ENCODE measurements at places on chromosomes 6 and 20.

DNA sequence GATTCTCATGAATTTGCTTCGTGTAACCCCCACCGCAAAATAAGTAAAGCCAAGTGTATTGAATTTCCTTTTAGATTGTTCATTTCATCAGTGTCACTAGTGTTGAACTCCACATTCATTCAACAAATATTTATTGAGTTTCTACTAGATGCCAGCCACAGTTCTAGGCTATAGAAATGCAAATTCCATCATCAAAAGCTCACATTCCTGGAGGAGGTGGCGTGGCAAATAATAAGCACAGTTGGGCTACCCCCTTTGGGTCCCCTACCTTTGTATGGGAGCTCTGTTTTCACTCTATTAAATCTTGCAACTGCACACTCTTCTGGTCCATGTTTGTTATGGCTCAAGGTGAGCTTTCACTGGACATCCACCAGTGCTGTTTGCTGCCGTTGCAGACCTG lies 12.7 kb upstream of the ME1 start:
- no peak for DNase-seq

- no peak for DNase-seq
Observed at GRCh38 chr6:129672341-129672682, 37.7 kb downstream of the ARHGAP18 start.

GRCh38 chr20:50730765-50731054 lies 670 bp upstream of the PARD6B start:
- DNase-seq: no peak

DNA sequence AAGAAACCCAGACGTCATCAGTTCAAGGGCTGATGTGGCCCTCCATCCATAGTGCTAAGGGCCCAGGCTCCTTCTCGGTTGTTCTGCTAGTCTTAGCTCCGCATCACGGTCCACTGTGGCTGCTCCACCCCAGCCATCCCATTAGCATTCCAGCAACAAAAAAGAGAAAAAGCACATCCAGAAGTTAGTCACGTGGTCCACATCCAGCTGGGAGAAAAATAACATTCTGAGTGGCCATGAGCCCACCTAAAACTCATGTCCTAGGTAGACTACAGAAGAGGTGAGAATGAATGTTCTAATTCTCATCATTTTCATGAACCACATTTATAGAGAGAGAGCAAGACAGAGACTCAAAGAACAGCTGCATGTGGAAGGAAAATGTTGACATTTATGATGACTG lies 49.4 kb upstream of the TAB2 start:
- no peak for DNase-seq

- no peak for DNase-seq
Observed at GRCh38 chr6:52000064-52000463, 87.3 kb downstream of the PKHD1 start.

DNA sequence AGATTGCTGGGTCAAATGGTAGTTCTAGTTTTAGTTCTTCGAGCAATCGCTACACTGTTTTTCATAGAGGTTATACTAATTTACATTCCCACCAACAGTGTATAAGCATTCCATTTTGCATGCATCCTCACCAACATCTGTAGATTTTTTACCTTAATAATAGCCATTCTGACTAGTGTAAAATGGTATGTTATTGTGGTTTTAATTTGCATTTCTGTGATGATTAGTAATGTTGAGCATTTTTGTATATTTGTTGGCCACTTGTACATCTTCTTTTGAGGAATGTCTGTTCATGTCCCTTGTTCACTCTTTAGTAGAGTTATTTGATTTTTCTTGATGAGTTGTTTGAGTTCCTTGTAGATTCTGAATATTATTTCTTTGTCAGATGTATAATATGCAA lies 236.2 kb downstream of the GRM1 start:
- DNase-seq: no peak

DNA sequence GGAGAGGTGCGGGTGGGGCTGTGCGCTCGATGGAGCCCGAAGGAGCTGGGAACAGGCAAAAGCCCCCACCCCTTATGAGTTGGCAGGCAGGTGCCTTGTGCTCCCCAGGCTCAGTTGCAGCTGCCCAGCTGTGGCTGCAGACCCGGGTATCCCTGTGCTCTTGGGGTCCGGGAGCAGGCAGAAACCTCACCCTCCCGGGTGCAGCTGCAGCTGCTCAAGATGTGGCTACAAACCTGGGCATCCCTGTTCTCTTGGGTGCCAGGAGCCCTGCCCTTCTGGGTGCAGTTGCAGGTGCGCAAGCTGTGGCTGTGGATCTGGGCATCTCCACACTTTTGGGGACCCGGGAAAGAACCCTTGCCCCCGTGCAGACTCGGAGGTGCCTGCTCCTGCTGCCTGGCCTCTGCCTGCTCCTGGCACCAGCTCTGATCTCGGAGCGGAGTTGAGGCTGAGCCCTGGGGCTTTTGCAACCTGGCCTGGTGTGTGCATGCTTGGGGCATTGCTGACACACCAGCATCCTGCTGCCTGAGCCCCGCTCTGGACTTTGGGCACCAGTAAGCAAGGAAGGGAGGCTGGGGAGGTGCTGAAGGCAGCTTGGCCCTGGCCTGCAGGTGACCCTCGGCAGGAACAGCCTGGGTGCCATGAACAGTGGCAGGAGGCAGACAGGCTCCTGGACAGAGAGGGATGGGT lies 21.6 kb downstream of the OR2J3 start:
- no peak for DNase-seq

- DNase-seq: no peak
Observed at GRCh38 chr6:12371641-12372146, 81.5 kb downstream of the EDN1 start.

DNA sequence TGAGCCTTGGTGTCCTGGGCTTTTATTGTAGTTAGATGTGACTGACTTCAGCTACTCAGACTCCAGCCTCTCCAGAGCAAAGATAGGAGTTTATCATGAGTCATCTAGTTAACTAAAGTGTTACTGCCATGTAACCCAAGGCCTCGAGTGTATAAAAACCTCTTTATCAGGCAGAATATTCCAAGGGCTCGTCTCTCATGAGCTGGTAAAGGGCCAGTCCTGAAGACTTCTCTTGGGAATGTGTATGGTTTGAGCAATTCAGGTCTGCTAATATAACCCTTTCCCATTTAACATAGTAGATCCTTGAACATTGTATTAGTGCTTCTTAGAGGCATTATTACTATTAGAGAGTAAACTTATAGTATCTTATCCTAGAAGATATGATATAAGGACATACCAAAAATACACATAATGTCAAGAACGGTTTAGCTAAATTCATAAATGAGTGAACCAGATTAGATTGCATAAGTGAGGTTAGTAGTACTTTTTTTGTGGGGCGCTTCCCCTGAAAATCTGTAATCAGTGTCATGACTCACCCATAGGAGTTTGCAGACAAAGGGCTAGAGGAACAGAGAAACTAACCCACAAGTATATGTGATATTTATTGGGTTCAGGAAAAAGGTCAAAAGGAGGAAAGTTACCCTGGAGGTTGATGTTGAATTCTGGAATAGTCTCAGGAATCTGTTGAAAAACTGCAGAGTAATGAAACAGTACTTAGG lies 16.0 kb downstream of the DSE start:
- DNase-seq: no peak

GRCh38 chr20:32544260-32544722 lies 40.8 kb downstream of the NOL4L start:
- no peak for DNase-seq

DNA sequence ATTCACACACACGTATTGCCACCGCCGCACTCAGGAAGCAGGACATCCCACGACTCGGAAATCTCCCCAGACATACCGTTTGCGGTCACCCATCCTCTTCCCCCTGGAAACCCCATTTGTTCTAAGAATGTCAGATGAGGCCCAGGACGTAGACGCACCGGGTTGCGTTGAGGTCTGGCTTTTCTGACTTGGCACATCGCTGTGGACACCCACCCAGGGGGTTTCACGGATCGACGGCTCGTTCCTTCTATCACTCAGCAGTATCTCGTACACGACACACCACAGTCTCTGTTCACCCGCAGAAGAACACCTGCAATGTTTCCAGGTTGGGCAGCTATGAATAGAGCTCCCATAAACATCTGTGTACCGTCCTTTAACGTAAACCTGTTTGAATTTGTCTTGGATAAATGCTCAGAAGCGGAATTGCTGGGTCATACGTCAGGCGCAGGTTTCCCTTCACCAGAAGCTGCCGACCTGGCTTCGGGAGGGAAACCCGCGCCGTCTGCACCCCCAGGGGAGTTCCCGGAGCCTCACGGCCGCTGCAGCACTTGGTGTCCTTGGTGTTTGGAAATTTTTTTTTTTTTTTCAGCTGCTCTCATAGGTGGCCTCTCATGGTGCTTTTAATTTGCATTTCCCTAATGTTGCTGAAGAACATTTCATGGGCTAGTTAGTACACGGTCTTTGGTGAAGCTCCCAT lies 9.3 kb upstream of the EEF1A2 start:
- DNase-seq: no peak

All from SHP77 (cell line).